ENCODE measurements at places on chromosomes 4 and X. TPM values are rescaled to one million over a fixed set of nuclear protein-coding genes. Genes with fewer than 3 reads are reported as not detected.

Gene RNF212
- 0.11 TPM for total RNA-seq

Gene F9
- not detected for total RNA-seq

Gene DGKQ
- total RNA-seq: 17.1 TPM

Gene PPP2R2C
- total RNA-seq: not detected

Gene GPRIN3
- total RNA-seq: 9.7 TPM

Gene USP17L11
- not detected for total RNA-seq

Gene ADAMTS3
- total RNA-seq: 14.7 TPM

Gene ADH1C
- total RNA-seq: not detected

Data from cardiac muscle cell (in vitro differentiated cells and primary cell).